ENCODE measurements at places on chromosomes 3 and 15.

GRCh38 chr3:24316887-24317383 lies 177.7 kb downstream of the THRB start:
- no peak for DNase-seq

- DNase-seq: peak; percentile 65
Observed at GRCh38 chr15:58748852-58749531, 515 bp downstream of the ADAM10 start.

DNA sequence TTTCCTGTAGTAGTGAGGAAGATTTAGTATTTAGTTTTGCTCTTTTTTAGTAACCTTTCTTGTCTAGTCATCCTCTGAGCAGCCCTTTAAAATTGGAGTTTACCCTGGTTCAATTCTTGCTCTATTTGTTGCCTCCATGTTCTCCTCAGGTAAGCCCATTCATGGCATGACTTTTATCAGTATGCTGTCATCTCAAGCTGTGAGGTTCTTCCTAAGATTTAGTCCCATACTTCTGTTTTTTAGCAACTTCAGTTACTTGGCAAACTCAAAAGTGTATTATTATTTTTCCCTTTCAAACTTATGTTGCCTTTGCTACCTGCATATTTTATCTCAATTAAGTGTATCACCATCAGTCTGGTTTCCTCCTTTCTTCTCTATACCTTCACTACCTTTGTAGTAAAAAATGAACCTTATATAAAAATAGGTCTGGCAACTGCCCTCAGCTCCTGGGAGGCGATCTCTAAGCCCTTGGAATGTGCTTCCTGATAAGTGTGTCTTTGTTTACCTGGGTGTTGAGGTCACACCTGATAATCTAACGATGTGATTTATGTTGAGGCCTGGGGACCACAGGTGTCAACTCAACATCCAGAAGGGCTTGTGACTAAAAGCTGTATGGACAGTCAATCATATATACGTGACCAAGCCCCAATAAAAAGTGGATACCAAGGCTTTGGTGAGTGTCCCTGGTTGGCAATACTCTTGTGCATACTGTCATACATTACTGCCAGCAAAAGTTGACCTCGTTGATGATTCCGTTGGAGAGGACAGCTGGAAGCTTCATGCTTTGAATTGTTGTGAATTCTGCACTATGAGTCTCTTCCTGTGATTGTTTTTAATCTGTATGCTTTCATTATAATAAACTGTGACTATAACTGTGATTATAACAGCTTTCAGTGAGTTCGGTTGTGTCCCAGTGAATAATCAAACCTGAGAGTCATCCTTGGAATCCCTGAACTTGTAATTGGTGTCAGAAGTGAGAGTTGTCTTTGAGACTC lies 3.9 kb downstream of the NSUN3 start:
- DNase-seq: no peak

GRCh38 chr3:67719333-67719732 lies 64.9 kb upstream of the SUCLG2 start:
- no peak for DNase-seq

GRCh38 chr15:70794596-70795310 lies 31.4 kb upstream of the UACA start:
- DNase-seq: no peak

GRCh38 chr3:34419801-34420200 lies 621.4 kb downstream of the PDCD6IP start:
- DNase-seq: no peak

DNA sequence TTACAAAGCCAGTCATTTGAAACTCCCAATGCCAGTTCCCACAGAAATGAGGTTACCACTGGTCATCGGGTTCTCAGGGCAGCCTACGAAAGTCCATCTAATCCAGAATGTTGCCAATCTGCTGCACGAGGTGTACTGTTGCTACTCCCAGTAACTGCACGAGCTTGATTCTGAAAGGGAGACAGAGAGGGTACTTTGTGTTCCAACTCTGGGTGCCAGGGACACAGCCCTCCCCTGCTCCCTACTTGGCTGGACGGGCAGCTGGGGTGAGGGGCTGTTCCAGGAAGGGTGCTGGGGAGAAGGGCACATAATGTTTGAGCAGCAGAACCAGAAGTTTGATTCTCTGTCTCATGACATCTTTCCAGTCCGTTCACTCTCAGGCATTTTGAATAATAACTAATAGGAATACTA lies 27.1 kb upstream of the OSBPL11 start:
- DNase-seq: peak; percentile 75

GRCh38 chr3:142952272-142953193 lies 10.9 kb downstream of the PAQR9 start:
- no peak for DNase-seq

GRCh38 chr3:171878461-171879225 lies 35.5 kb downstream of the TMEM212 start:
- no peak for DNase-seq

DNA sequence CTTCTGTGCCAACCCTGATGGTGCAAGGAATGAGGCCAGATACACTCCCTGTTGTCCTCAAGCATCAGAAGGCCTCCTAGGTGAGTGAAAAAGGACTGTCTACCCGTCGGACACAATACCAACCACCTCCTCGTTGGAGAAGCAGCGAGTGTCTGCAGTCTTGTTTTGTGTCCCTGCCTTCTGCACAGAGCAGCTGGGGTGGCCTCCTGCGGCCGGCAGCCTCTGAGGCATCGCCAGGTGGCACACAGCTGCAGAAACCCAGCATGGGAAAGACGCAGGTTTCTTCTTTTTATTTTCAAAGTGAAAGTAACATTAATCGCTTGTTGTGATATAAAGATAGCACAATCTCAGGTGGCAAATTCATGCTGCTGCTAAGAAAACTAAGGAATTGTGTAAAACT lies 509.9 kb downstream of the OCA2 start:
- no peak for DNase-seq

DNA sequence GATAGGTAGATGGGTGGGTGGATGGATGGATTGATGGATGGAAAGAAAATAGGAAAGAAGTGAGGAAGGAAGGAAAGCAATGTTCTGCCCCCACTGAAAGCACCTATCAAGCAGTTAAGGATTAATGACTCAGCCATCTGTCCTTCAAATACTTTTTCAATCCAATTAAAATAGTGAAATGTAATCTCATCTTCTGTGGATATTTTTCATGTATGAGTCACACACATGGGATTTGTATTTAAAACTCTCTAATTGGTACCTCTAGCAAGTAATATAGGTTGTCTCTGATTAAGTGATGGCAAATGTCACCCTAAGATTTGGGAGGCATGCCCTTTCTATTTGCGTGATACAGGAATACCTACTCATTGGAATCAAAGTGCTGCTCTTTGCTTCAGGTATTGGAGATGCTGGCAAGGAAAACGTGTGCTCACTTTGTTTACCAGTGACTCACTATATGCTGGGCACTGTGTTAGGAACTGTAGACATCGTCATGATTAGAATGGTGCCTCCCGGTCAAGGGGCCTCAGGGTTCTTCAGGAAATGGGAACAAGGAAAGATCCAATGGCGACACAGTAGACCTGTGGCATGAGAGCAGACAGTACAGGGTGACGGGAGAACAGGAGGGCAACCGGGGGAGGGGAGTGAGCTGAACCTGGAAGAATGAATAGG lies 230.1 kb downstream of the CLSTN2 start:
- DNase-seq: no peak

DNA sequence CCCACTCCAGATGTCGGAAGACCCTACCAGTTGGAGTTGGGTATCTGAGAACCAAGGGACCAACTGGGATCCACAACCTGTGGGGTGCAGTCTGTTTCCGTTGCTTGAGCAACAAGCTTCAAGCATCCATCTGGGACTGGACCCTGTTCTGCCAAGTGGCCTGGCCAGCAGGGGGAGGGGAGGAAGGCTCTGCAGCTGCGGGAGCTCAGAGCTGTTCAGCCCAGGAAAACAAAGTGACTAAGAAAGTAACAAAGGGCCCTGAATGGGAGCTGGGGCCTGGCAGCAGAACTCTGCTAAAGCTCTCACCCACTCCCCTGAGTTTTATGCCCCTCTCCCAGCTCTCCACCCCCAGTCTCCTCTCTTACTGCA lies 2.7 kb downstream of the TYRO3 start:
- DNase-seq: peak; percentile 61

- no peak for DNase-seq
Observed at GRCh38 chr3:195245531-195245951, 25.4 kb downstream of the XXYLT1 start.

DNA sequence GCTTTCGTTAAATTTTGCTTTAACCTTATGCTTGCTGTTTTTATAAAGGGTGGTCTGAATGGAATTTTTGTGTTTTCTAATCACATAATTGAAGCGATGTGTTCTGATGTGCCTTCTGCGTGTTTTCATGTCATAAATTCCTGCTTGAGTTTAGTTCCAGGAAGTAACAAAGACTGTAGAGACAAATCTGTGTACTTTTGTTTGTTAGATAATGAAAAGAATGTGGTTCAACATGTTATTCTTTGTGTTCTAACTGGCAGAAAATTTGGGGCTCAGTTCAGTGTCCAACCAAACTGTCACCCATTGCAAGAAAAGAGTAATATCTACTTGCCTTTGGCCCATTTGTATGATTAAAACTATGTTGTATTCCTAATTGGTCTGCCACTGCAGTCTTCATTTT lies 324.0 kb downstream of the DIPK2A start:
- no peak for DNase-seq

GRCh38 chr3:168812234-168812633 lies 716.5 kb upstream of the GOLIM4 start:
- DNase-seq: no peak

DNA sequence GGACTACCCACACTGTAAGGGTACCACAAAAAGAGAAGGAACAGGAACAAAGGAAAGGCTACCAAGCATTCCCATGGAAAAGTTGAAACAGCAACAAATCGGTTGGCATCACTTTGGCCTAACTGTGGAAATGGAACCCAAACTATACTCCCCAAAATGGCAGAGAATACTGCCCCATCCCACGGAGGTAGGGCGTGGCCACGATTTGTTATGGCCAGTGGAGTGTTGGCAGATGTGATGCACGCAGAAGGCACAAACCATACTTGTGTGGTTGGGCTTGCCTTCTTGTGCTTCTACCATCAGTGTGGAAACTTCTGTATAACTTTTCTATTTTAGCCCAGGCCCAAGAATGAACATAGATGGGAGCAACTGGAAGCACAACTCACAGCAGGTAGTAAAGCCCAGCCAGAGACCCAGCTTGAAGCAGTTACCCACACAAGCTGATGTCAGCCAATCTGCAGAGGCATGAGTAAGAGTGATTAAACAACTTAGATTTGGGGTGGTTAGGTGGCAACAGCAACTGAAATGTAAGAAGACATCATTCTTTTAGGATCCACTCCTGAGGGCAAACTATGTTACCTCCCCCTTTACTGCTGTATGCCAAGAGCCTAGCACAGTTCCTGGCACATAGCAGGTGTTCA lies 64.1 kb downstream of the BTD start:
- no peak for DNase-seq

DNA sequence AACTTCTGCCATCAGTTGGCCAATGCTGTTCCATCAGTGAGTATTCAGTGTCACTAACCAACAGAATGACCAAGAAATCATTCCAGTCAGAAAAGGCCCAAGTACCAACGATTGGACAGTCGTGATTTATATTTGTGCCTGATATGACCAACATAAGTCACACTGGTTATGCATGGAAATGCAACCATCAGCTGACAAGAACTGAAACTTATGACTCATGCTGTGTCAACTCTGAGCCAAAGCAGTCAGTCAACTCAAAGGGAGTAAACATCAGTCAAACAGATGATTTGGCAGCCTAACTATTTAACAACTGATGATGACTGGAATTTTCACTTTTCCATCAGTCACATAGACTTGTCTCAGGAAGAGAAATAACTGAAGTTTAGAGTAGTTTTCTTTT lies 142.4 kb downstream of the ANXA2 start:
- DNase-seq: peak; percentile 2

DNA sequence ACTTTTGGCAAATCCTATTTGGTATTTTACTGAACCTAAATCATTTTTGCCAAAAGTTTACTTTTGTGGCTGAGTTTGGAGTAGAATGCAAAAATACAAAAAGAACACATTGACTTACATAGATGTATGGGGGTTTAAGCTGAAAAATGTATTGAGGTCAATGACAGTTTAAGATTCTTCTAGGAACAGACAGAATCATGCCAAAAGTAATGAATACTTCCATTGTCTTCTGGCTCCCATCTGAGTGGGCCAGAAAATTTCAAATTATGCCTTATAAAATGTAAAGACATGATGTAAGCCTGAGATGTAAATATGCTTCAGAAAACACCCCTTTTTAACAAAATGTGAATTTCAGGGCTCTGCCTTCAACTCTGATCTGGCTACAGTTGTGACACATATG lies 375.1 kb upstream of the DPH6 start:
- DNase-seq: no peak

DNA sequence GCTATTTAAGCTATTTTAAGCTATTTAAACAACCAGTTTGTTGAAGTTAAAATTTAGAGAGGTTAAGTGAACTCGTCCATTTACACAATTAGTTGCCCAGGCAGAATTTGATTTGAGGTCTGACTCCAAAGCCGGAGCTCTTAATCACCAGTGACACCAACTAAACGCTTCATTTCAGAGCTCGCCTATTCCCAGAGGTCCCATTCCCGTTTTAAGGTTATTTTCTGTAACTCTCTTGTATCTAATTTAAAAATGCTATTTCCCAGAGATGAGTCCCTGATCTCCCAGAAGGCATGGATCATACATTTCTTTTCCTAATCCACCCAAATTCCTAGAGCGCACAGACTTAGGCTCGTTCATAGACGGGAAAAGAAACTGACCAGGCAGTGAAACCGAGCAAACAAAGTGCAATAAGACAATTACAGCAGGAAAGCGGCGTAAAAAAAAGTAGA lies 904 bp upstream of the MCTP2 start:
- no peak for DNase-seq

GRCh38 chr15:67479781-67480505 lies 41.0 kb upstream of the C15orf61 start:
- no peak for DNase-seq

DNA sequence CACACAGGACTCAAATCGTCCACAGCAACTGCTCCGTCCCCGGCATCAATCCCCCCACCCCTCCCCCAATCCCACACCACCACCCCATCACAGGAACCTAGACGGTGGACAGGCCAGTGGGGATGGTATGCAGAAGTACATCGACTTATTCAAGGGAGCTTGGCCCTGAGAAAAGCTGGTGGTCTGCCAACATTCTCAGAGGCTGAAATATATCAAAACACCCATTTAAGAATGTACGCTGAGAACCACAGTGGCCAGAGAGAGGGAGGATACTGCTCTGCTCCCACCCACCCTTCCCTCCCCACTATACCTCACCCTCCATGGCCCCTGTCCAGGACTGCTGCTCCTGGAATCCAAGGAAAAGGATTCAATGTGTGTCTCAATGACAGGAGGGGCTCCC lies 12.4 kb upstream of the USP3 start:
- DNase-seq: no peak

- DNase-seq: no peak
Observed at GRCh38 chr3:128922804-128923459, 43.5 kb downstream of the ACAD9 start.

DNA sequence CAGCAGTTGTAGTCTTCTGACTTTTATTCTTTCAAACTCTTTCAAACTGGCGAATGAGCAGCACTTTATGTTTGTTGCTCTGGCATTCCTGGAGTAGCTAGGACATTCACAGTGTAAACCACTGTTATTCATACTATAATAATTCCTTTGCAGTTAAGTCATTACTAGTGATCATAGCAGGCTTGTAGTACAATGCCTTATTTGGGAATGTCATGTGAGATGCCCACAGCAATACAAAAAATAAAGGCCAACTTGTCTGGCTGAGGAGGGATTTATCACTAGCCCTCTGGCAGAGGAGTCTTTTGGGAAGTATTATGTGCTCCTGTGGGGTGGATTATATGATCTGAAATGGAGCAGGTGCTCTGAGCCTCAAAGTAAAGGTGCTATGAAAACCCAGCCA lies 197.2 kb downstream of the VGLL3 start:
- no peak for DNase-seq

GRCh38 chr15:86162172-86162591 lies 82.5 kb downstream of the AGBL1 start:
- DNase-seq: peak; percentile 9

- DNase-seq: no peak
Observed at GRCh38 chr3:128081846-128082245, 29.6 kb downstream of the SEC61A1 start.

Data from C1 segment of cervical spinal cord (tissue), 14 donors.